CD4-positive, alpha-beta T cell treated with Interleukin-4 for 4 hours (primary cell): ENCODE measurements at places on chromosomes 6 and 20.

GRCh38 chr20:38245753-38246152 lies 14.8 kb downstream of the KIAA1755 start:
- no peak for DNase-seq

DNA sequence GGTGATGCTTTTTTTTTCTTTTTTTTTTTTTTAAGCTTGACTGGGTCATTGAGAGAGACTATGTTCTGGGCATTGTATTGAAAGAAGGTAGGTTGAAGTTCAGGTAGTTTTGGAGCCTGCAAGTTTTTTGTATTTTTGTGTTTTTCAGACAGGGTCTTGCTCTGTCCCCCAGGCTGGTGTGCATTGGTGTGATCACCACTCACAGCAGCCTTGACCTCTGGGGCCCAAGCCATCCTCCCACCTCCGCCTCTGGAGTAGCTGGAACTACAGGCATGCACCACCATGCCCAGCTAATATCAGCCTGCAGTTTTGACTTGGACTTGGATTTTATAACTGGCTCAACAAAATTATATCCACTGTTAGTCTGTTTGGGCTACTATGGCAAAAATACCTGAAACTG lies 31.7 kb upstream of the TFAP2A start:
- no peak for DNase-seq

DNA sequence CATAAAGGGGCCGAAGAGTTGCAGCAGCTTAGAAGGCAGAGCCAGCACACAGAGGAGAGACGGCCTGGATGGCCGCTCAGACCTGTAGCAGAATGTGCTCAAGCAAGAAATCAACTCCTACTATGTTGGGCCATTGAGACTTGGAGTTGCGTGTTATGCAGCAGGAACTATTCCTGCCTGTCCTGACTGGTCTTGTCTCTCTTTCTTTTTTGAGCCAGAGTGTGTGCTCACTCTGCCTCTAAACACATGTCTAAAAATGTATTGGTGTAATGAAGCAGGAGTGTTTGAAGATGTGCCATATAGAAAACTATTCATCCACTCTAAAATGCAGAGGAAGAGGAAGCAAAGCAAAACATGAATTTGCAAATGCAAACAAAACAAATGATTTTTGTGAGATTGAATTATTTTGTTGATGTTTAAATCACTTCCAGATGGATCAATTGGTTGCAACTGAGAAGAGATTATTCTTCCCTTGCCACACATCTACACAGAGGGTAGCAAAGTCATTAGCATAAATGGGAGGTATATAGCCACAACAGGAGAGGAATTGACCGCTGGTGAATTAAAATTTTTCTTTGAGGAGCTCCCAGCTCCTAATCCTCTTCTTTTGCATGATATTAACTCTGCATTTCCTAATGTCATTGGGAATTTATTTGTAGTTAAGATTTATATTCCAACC lies 20.4 kb upstream of the SYNJ2 start:
- no peak for DNase-seq

GRCh38 chr6:91098006-91098405 lies 511.1 kb upstream of the MAP3K7 start:
- DNase-seq = no peak

DNA sequence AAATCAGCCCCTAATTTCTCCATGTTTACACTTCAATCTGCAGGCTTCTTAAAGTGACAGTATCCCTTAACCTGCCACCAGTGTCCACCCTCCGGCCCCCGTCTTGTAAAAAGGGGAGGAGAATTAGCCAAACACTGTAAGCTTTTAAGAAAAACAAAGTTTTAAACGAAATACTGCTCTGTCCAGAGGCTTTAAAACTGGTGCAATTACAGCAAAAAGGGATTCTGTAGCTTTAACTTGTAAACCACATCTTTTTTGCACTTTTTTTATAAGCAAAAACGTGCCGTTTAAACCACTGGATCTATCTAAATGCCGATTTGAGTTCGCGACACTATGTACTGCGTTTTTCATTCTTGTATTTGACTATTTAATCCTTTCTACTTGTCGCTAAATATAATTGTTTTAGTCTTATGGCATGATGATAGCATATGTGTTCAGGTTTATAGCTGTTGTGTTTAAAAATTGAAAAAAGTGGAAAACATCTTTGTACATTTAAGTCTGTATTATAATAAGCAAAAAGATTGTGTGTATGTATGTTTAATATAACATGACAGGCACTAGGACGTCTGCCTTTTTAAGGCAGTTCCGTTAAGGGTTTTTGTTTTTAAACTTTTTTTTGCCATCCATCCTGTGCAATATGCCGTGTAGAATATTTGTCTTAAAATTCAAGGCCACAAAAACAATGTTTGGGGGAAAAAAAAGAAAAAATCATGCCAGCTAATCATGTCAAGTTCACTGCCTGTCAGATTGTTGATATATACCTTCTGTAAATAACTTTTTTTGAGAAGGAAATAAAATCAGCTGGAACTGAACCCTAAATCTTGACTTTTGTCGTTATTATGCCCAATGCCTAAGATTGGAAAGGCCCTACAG lies 4.5 kb downstream of the SOX4 start:
- no peak for DNase-seq

DNA sequence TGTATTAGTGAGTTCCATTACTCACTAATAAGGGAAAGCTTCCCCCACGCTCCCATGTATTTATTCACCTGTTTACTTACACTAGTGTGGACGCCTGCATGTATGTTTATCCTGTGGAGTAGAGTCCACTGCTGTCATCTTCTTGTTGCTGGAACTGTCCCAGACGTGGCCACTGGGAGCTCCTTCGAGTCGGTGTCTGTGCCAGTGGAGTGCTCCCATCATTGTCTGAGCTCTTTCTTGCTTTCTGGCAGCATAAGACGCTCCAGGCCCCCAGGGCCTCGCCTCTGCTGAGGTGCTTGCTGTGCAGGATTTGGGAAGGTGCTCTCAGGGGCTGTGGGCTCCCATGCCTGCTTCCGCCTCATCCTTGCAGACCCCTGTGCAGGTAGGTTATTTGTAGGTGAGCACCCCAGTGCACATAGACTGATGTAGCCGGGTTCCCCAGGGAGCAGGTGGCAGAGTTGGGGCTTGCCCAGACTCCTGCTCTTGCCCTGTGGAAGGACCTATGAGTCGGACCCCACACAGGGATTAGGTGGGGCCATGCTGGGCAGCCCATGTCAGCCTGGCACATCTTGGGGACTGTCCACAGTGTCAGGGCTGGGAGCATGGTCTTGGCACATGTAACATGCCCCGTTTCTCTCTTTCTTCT lies 16.6 kb downstream of the PHACTR3 start:
- DNase-seq = no peak

- no peak for DNase-seq
Measured at GRCh38 chr6:56659721-56660380, 17.2 kb upstream of the DST start.

DNA sequence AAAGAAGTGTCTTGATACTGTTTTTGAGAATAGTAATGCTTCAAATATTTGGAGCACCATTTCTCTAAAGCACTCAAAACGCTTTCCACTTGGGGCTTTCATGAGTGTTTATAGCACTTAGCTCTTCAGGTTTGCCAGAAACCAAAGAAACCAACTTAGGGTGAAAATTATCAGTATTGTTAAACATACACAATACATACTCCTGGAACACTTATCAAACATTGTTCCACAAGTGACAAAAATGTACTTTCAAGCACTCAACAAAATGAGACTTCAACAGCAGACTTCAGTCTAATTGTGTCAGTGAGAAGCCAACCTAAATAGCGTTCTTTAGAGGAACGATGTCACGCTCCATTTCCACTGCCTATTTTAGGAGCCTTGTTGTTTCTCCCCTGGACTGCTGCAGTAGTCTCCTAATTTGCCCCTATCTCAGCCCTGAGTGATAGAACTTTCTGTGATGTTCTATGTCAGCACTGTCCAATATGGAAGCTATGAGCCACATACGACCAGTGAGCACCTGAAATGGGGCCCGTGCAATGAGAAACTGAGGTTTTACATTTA lies 461.3 kb downstream of the KIF16B start:
- DNase-seq = no peak

- no peak for DNase-seq
Measured at GRCh38 chr6:159232751-159233150, 63.6 kb downstream of the FNDC1 start.

GRCh38 chr6:76772951-76773350 lies 690.3 kb downstream of the HTR1B start:
- DNase-seq = no peak

DNA sequence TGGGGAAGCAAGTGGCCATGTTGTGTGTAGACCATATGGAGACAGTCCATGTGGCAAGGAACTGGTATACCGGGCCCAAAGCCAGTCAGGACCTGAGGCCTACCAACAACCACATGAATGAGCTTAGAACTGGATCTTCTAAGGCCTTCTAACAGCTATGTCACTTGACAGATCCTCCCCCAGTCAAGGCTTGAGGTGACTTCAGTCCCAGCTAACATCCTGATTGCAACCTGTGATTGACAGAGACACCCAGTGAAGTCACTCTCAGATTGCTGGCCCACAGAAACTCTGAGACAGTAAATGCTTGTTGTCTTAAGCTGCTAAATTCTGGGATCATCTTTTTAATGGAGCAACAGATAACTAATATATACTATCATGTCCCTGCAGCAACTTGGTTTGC lies 32.9 kb downstream of the AHI1 start:
- no peak for DNase-seq

GRCh38 chr6:88119769-88120168 lies 46.4 kb downstream of the CNR1 start:
- no peak for DNase-seq

DNA sequence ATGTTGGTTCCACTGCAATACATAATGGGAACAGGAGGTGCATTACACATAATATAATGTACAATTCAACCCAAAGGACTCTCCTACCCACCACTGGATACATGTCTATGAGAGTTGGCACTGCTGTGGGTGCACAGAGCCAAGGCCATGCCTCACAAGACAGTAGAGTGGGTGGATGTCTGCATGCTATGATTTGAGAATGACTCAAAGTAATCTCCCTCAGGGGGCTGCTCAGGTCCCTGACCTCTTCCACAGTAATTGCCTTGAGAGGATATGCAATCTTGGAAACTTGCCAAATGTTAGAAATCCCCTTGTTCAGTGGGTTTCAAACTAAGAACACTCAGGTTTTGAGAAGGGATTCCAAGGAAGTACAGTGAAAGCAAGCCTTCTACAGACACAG lies 79.0 kb downstream of the ANKEF1 start:
- DNase-seq = no peak

GRCh38 chr6:107732461-107732860 lies 91.7 kb downstream of the SCML4 start:
- DNase-seq = no peak

GRCh38 chr6:36729161-36729524 lies 31.5 kb downstream of the RAB44 start:
- no peak for DNase-seq

DNA sequence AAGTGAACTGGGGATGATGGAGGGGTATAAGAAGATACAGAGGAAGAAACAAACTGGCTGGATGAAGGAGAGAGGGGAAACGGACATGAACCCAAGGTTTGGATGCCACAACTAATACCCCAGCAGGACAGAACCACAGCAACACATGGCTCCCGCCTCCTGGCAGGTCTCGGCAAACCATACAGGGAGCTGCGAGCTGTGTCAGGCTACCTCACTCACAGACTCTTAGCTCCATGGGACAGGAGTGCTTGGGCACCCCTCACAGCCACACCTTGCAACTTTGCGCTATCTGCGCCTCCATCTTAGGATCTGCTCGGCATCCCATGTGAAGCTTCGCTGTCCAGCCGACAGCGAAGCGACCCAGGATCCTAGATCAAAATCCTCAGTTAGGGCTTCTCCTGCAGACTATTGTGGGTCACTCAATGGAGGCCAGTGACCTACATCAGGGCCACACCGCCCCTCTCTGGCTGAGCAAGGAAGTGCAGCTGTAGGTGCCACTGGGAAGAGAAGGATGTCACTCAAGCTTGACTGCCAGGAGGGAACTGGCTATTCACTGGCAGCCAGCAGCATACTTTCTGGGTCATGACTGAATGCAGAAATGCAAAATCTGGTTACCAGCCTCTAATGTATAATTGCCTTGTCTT lies 174.4 kb upstream of the RIN2 start:
- no peak for DNase-seq

DNA sequence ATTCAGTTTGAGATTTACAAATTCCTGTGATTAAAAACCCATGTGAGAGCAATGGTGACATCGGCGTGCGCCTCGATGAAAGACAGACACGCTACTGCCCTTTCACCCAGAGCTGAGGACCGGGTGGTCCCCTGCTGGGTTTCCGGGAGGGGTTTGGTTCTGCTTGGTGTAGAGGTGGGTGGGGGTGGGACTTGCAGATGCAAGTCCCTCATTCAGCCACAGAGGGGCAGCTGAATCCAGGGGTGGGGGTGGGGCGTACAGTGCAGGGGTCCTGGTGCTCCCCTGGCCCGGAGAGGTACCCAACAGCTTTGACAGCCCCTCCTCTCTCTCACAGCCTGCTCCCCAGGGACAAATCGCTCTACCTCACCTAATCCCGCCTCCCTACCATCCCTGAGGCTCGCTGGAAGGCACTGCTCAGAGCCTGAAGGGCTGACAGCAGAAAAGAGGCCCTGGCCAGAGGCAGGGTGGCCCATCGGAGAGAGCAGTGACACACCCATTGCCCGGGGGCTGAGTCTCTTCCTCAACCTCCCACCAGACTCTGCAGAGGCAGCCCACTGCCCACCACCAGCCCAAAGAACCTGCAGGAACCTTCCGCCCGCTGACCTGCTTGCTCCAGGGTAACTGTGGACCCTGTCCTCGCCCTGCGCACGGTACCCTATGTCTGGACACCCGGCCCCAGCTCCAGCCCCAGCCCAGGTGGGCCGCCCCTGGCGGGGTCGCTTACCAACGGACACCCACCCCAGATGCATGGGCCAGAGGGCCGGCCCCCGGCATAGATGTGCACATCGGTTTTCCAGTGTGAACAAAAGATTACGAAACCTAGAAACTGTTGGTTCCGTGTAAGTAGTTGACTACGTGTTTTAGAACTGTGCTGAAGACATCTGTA lies 118.4 kb downstream of the JPH2 start:
- DNase-seq = no peak

DNA sequence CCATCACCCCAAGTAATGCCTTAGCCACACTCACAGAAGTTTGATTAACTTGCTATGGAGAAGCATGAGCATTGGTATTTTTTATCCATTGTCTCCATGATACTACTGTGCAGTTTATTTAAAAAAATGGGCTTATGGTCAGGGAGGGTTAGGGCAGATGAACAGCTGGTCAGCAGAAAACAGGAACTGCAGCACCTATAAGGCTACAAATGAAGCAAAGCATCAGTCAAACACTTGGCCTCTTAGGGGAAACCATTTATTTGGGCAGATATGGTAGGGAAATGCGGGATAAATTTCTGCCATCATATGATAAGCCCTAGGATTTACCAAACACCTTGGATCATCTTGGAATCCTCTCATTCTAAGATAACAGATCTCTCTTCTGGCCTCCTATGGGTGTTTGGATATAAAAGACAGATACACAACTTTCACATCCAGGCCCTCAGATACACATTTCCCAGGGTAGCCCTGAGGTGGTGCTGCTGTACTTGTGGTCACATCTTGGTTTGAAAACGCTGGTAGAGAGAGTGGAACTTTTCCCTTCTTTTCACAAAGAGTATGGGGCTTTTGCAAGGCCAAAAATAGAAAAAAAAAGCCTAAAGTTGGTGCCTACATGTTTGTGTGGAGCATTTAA lies 42.8 kb upstream of the AHI1 start:
- DNase-seq = no peak
